ENCODE measurements at places on chromosomes 5 and 9. TPM values are rescaled to one million over a fixed set of nuclear protein-coding genes. Genes with fewer than 3 reads are reported as not detected.

FST gene
- 2.7 TPM for total RNA-seq

TENT4A gene
- total RNA-seq, result 13.0 TPM

ANKRD20A1 gene
- total RNA-seq, result 5.9 TPM

MYMK gene
- not detected for total RNA-seq
